Activated CD8-positive, alpha-beta memory T cell treated with anti-CD3 and anti-CD28 coated beads for 4 hours (primary cell): ENCODE measurements at places on chromosomes 7 and 10.

GRCh38 chr7:25389489-25390106, 161.3 kb upstream of the NPVF start:
- DNase-seq, result no peak

DNA sequence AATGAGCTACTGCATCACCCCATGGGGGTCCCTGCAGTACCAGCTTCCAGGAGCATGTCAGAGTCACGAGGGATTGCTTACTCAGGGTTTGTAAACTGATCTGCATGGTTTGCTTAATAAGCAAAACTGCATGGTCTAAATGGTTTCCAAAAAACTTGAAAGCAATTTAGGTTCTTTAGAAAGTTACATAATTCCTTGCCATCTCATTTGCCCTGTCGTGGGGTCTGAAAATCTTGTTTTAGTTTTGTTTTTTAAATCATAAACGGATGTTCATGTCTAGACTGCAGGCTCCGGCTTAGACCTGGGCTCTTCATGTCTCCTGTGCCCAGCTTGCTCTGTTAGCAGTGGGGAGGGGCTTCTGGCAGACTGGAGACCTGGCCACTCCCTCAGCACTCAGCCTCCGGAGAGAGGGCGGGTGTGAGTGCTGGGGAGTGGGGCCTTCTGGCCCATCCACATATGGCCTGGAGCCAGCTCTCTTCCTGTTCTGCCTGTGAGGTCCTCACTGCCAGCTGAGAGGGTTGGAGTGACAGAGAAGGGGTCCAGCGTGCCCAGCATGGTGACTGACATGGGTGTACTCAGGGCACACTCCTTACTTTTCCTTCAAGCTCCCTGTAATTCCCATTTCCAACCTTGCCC, 17.5 kb downstream of the PRF1 start:
- DNase-seq, result no peak

DNA sequence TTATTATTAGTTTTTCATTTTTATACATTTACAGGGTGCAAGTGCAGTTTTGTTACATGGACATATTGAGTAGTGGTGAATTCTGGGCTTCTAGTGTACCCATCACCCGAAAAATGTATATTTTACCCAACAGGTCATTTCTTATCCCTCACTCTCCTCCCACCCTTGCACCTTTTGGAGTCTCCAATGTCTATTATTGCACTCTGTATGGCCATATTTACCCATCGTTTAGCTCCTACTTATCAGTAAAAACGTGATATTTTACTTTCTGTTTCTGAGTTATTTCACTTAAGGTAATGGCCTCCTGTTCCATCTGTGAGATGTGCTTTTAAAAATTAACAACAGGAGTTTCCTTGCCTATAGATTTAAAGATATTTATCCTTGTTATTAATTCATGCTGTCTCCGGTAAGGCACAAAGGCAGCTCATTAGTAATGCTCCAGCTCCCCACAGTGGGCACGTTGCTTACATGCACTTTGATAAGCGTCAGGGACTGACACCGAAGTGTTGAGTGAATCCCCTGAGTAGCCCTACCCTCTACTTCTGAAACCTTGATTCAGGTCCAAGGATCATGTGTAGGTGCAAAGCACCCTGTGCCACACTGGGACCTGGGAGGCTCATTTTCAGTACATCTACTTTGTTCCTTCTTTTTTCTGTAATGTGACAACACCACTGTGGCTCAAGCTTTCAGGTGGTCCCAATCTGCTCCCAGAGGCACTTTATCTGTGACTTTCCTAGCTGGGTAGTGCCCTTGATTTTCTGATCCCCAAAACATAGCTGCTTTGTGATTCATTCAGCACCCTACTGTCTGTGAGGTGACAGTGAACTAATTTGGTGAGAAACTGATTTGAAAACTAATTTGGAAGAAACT, 27.3 kb downstream of the HYAL4 start:
- DNase-seq, result no peak

GRCh38 chr7:137755846-137756651, 90.7 kb downstream of the DGKI start:
- no peak for DNase-seq

GRCh38 chr7:4479367-4480039, 202.6 kb upstream of the FOXK1 start:
- DNase-seq, result no peak

DNA sequence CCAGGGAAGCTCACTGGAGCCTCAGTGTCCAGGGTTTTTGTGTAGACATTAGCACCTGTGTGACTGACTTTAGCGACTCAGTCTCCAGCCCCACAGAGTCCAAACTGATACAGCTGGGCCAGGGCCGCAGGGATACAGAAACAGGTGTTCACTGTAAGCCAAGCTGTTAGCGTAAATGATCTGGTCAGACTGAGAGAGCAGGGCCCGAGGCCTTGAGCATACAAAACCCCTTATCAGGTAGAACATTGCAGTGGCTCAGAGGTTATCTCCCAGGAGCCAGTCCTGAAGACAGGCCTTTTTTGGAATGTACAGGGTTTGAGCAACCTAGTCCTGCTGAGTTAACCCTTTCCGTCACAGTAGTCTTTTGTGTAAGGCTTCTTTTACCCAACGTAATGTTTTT, 25.0 kb downstream of the LHPP start:
- no peak for DNase-seq

- no peak for DNase-seq
These were observed at the start of gene RAPGEF5 for GRCh38 chr7:22356701-22357310. Gene RAPGEF5, minus strand, starts transcription at chr7:22357154. Its CDS starts 94 bp downstream, at chr7:22357060.

DNA sequence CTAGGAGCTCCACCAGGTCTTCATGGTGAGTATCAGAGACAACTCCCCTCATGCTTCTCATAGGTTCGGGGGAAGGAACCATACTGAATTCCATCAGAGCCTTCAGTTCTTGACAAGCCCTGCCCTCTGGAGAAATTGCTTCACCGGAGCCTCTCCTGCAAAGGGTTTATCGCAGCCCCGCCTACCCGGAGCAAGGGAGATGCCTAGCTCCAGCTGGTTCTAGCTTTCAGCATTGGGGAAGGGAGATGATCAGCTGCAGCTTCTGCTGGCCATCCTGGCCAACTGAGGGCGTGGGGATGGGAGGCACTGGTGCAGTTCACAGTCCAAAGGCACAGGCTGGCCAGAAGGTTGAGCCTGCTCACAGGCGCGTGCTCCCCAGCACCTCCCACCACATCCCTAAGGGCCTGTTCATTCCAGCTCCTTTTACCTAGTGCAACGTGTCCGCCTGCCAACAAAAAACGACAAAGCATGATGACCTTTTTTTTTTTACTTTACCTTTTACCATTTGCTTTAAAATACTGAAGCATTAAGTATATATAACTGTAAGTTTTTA, 31.2 kb downstream of the LANCL2 start:
- DNase-seq, result no peak

DNA sequence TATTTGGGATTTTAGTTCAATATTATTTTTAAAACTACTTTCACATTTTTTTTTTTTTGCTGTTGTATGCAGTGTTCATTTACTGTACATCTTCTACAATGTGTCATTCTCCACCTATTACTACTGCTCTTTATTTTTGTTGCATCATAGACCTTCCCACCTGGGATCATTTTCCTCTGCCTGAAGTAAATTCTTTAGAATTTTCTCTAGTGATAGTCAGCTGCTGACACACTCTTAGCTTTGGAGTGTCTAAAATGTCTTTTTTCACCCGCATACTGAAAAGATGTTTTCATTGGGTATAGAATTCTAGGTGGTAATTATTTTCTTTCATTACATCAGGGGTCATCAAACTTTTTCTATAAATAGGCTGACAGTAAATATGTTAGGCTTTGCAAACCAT, 30.5 kb downstream of the CFAP43 start:
- DNase-seq, result no peak
